Stimulated activated CD8-positive, alpha-beta memory T cell treated with anti-CD3 and anti-CD28 coated beads, Interleukin-15, amount 100 ng/mL, for 48 hours (primary cell): ENCODE measurements at places on chromosomes 2 and 18.
A peak's percentile ranks its signal among the peaks of the same experiment; 100 is the strongest.

- no peak for DNase-seq
Observed at GRCh38 chr18:48925491-48925780, 25.3 kb downstream of the SMAD7 start.

DNA sequence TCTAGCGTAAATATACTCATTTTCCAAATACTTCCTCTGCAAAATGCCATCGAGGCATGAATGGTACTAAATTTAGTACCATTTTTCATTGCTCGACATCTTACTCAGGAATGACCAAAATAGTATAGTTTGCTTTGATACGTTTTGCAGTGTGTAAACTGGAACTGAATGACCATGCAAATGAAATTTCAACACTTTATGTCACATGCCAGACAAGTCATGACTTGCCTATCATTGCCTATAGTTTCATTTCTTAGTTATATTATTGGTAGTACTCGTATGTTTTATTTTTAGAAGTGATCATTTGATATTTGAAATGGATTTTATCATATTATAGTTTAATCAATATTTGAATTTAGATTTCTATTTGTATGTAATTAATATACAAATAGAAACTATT lies 9.1 kb downstream of the MSTN start:
- DNase-seq: no peak

DNA sequence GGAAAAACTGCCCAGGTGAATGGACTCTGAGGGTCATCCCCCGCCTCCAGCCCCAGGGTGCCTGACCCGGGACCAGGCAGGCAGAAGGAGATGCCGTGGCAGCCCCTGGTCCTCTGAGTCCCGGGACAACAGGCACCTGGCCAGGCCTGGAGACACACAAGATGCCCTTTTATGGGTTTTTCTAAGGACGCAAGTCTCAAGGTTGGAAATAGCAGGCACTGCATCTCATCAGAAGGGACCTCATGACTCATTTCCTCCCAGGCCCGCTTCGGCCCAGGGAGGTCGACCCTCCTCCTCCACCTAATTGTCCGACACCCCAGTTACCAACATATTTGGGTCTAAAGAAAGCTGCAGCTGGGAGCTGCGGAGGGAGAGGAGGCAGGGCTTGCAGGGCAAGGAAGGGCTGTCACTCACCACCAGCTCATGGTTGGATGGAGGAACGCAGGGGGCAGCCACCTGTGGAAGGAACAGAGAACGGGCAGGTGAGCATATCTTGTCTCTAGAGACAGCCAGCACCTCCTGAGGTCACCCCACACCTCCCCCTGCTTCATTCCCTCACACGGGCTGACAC lies 82.9 kb downstream of the TNS1 start:
- DNase-seq: no peak

- no peak for DNase-seq
Observed at GRCh38 chr2:86157009-86157556, 38.2 kb downstream of the IMMT start.

DNA sequence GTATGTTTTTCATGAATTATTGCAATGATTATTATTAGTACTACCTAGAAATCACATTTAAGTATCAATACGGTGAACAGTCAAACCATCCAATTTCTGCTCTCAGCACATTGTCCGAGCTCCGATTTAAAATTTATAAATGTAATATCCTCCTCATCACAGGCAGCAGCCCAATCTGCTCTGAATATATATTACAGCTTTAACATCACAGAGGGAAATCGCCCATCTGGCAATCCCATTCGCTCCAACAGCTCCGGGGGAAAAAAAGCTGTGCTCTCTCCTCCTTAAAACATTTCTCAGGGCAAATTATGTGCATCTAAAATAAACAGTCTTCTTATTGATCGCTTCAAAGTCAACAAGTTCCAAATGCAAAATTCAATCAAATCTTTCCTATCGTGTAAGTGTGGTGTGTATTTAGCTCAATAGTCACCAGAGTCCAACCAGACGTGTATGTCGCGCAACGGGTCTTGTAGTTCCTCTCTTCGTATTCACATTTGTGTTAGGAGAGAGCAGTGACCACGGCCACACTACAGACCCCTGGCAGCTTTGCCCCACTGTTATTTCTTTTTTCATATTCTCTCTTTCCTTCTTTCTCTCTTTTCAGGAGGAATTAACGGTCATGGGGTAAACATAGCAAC lies 2.4 kb downstream of the FIGN start:
- DNase-seq: no peak

- DNase-seq: no peak
Observed at GRCh38 chr2:175454953-175455389, 273.5 kb upstream of the ATP5MC3 start.

GRCh38 chr18:59866551-59867269 lies 33.1 kb upstream of the PMAIP1 start:
- DNase-seq: no peak

DNA sequence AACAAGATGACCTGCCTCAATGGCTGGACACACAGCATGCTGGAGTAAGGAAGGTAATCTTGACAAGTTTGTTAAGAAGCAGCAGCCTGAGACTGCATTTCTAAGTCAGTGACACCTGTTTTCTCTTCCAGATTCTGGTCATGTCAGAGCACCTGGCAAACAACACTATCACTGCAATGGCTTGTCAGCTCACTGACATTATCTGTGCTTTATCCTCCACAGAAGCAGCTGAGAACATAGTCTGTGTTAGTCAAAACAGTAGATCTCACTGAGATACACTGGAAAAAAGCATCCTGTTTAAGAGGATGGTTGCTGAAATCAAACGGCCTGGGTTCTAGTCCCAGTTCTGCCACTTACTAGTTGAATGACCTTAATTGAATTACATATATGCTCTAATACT lies 355.2 kb downstream of the RIT2 start:
- no peak for DNase-seq

DNA sequence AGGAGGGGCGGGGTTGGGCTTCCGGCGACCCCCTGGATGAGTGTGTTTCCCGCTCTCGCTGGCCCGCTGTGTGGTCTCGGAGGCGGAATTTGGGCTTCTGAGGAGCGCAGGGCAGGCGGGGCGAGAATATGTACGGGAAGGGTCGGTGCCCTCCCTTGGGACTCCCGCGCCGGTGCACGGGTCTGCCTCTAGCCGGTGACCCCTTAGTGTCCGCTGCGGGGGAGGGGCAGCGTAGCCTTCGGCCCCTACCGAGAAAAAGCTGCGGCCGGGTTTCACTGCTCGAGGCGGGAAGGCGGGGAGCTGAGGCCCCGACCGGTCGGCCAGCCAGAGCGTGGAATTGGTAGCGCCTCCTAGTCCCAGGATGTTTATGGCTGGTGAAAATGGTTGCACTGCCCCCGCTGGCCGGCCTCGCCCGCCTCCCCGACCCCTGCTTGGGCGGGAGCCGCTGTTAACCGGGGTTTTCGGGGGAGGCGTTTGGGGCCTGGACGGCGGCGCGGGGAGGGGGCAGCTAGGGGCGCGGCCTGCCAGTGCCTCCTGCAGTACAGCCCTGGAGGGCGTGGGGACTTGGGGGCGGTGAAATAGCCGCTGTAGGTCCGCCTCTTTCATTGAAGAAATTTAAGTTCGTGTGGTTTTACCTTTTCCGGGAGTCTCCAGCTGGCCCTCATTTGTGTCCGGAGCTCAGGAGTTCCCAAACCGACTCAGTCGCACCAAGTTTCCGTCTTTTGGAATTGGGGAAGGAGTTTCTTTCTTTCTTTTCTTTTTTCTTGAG lies at the start of gene UGP2:
UGP2 (plus strand) TSS at position 643 of the 769 bp plus-strand sequence. CDS start 290 bp downstream, outside the sequence.
- peak; percentile 82 for DNase-seq

GRCh38 chr2:16927398-16927797 lies 261.8 kb upstream of the CYRIA start:
- DNase-seq: no peak

DNA sequence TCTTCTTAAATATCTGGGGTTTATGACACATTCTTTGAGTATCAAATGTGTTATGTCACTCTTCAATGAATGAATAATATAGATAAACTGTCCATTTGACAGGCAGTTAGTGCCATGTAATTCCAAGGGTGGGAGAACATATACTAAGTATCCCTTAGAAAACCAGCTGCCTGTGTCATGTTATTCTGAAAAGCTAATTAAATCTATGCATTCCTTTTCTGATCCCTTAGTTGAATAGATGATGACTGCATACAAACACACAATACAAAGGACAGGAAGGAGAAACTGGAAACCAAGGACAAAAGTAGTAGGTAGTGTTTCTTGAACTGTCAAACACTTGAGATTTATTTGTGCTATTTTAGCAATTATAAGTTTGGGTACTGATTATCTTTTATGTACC lies 8.3 kb downstream of the ARHGAP28 start:
- no peak for DNase-seq

DNA sequence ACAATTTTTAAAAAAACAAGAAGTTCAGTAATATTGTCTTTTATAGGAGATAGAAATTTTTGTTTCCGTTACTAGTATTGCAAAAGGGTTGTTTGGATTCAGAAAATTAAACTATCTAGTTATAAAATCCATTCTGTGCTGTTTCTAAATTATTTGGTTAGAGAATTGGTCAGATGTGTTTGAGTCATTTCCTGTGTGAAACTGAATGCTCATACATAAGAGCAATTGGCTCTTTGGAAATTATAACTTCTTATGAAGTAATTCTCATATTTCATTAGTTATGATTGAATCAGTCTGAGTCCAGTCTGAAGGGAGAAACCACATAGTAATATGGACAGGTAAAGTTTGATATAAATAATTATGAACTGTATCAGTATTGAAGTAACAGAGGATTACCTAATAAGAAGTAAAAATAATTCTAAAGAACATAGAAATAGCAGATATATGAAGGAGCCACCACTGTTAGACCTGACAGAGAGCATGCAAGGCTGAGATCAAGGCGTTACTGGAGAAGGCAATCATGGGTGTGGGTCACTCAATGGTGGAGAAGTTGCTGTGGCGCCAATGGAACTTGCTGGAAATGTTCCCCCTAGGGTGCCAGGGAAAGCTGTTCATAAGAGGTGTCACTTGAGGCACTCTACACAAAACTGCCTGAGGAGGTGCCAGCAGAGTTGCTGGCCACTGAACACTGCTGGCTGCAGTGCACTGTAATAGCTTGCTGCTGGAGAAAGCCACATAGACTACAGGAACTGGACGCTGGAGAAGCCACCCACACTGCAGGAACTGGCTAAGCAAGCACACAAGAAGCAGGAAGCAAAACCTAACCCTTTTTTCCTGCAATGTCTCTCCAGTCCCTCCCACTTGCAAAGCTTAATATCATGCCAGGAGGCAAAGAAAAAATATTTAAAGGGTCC lies 18.0 kb upstream of the FAP start:
- DNase-seq: no peak

DNA sequence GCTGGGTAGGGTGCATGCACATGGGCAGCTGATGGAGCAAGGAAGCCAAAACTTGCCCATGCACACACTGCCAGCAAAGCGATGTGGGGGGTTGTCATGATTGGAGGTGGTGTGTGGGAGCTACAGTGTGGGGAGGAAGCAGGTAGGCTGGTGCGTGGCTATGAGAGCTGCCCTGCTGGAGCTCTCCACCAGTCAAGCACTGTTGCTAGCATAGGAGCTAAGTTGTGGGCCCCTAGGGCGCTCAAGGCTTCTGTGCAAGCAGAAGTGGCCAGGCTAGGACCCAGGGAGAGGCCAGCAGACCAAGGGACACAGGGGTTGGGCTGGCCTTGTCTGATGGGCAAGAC lies 20.2 kb downstream of the EHBP1 start:
- no peak for DNase-seq

- peak; percentile 95 for DNase-seq
Observed at GRCh38 chr2:231662028-231662810, 46.1 kb upstream of the PTMA start.

GRCh38 chr2:232501794-232502390 lies 14.3 kb upstream of the ECEL1 start:
- no peak for DNase-seq

DNA sequence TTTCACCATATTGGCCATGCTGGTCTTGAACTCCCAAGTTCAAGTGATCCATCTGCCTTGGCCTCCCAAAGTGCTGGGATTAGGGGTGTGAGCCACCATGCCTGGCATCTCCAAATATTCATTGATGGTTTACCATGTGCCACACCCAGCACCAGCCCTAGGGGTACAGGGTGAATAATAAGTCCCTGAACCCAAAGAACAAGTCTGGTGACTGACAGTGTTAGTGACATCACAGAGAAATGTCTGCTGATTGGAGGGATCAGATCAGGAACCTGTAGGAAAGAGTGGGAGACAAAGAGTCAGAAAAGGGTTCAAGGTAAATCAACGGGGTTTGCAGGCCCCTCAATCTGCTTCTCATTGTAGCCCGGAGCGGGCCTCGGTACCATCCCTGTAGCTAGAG lies 118.4 kb upstream of the NABP1 start:
- DNase-seq: no peak

DNA sequence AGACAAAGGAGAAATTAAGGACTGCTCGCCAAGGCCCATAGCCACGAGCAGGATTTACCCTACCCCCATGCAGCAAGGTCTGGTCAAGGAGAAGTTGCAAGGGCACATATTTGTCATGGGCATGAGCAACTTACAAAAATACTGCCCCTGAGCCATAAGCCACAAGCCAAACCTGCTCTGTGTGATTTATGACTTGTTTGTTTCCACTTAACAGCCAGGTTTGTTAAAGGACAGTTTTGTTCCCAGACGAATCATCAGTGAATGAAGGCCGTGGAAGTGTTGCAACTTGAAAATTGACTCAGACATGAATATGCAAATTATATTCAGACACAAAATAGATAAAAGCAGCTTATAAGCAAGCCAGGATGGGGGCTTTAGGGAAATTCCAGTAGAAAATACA lies 31.3 kb upstream of the EVA1A start:
- no peak for DNase-seq

- DNase-seq: no peak
Observed at GRCh38 chr2:217932803-217933616, 69.8 kb downstream of the TNS1 start.

GRCh38 chr2:157377861-157378260 lies 52.2 kb upstream of the ERMN start:
- DNase-seq: no peak

- DNase-seq: no peak
Observed at GRCh38 chr2:153232464-153232863, 246.1 kb downstream of the RPRM start.

DNA sequence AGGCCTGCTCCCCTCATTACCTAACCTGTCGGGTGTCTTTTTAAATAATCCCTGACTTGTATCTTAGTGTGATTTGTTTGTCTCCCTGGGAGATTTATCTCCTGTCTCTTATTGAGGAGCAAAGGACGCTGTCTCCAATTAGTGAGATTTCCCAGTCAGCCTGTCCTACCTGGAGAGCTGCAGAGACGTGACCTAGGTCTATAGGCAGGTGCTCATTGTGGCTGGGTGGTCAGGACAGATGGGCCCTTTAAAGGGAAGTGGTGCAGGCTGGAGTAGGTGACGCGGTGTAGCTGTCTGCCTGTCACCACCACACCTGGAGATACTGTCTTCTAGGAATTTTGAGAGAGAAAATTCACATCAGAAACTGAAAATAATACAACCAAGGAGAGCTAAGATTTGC lies 28.0 kb downstream of the PLB1 start:
- DNase-seq: no peak

- DNase-seq: no peak
Observed at GRCh38 chr2:61460163-61460562, 10.7 kb downstream of the USP34 start.

GRCh38 chr2:164302786-164303185 lies 318.5 kb downstream of the GRB14 start:
- no peak for DNase-seq
